ENCODE measurements at places on chromosomes 3 and 15. TPM values are rescaled to one million over a fixed set of nuclear protein-coding genes. Genes with fewer than 3 reads are reported as not detected.

DNA sequence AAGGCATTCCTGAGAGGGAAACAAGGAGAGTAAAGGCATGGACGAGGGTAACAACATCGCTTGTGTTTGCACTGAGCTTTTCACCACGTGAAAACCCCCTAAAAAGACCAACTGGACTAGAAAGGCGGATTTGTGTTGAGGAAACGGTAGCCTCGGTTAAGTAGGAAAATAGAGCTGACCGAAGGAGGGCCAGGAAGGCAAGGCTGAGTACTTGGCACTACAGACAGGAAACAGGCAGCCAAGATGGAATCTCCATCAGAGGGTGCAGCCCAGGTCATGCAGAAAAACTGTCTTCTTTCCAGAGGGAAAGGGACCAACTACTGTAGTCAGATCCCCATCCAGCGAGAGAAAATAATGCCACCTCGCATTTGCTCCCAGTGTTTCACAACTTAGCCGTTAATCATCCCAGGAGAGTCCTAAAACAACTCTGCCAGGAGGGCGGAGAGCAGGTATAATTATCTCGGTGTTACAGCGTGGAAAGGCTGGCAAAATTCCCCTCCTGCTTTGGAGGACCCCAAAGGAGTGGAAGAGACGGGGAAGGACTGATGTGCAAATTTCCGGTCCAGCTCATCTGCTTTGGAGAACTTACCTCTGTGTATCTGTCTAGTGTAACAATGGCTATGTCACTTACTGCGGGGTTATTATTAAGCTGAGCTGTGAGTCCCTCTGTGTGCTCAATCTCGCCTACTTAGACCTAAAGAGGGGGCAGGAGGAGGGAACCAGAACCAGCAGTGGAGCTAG lies 77.2 kb downstream of the MYO1E start:
- ATAC-seq, result no peak

The MORC1 gene
- 0.13 TPM for total RNA-seq

DNA sequence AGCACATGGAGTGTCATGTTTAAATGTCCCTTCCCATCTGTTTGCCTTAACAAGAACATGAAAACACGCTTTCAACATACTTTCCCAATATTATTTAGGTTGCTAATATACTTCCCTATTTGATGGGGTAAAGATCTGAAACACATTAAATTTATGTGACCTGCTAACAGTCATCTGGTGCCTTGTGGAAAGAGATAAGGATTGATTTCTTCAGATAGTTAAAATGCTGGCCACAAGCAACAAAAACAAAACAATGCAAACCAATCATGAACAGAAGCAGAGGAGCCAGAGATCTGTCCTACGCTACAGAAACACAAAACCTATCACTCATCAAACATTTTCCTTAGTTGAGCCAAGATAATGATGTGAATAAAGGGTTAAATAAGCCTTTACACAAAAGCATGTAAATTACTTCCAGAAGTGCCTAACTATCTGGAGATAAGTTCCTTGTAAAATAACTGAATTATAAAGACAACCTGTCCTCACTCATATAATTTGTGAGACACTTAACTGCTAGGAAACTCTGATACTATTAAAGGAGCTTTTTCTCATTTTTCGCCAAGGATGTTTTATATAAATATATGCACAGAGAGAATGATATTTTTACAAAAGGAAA lies 109.9 kb downstream of the NSUN3 start:
- ATAC-seq, result no peak

GRCh38 chr3:90015688-90016356 lies 908.4 kb downstream of the EPHA3 start:
- peak; percentile 63 for ATAC-seq

- no peak for ATAC-seq
Observed at GRCh38 chr15:94287794-94288246, 56.5 kb downstream of the MCTP2 start.

- peak; percentile 27 for ATAC-seq
Observed at GRCh38 chr3:150538324-150539208, 7.7 kb downstream of the SERP1 start.

The LMAN1L gene
- 1.2 TPM for total RNA-seq

DNA sequence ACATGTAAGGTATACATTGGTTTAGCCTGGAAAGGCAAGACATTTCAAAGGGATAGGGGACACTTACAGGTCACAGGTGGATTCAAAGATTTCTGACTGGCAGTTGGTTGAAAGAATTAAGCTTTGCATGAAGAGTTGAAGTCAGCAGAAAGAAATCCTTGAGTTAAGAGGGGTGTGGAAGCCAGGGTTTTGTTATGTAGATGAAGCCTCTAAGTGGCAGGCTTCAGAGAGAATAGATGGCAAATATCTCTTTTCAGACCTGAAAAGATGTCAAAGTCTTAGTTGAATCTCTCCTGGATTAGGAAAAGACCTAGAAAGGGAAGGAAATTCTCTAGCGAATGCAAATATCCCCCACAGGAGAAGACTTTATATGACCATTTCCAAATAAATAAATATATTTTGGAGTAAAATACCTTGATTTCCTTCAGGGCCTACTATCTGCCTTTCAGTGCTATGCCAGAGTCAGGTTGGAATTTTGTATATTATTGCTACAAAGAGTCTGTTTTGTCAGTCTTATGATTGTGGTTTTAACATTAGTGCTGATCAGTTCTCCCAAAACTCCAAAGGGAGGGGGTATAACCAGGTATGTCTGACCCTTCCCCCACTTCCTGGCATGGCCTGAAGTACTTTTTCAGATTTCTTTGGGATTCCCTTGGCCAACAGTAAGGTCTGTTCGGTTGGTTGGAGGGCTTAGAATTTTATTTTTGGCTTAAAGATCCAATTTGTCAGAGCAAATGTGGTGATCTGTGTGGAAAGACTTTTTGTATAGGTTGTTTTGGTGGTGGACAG lies 286.4 kb downstream of the LRTM1 start:
- ATAC-seq, result no peak

DNA sequence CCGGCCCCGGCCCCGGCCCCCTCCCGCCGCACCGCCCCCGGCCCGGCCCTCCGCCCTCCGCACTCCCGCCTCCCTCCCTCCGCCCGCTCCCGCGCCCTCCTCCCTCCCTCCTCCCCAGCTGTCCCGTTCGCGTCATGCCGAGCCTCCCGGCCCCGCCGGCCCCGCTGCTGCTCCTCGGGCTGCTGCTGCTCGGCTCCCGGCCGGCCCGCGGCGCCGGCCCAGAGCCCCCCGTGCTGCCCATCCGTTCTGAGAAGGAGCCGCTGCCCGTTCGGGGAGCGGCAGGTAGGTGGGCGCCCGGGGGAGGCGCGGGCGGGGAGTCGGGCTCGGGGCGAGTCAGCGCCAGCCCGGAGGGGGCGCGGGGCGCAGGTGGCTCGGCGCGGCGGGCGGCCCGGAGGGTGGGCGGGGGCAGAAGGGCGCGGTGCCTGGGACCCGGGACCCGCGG lies 352 bp downstream of the CHRD start:
- peak; percentile 71 for ATAC-seq

DNA sequence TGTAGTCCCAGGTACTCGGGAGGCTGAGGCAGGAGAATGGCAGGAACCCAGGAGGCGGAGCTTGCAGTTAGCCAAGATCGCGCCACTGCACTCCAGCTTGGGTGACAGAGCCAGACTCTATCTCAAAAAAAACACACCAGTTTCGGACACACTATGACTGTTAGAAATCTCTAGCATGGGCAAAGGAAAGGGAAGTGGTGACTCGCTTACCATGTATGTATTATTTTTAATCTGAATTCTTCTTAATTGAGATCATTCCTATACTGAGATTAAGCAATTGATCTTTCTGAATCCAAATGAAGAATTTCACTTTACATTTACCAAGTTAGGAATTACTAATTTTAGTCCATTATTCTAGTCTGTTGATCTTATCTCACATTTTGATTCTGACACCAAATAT lies 459.2 kb upstream of the ALCAM start:
- no peak for ATAC-seq

The ALG3 gene
- 39.8 TPM for total RNA-seq

DNA sequence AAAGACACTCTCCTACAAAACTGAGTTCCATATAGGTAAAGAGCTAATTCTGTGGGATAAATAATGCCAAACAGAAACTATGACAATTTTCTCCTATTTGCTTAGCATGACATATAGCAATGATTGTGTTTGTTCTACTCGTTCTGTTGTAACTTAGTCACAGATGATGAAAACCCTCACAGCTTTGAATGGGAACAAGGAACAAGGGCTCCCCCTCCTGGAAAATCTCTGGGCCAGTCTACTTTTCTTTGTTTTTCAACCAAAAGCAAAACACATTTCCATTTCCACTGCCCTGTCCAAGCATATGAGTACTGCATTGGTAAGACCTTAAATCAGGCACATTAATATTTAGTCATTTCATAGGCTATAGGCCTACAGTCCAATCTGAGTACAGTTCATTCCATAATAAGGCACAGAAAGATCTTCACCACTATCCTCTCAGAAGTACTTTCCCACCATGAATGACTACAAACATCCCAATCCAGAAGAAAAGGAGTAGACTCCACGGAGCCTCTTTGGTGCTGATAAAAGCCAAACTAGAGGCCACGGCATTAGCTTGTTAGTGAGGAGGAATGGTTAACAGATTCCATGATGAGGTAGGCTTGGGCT lies 67.1 kb downstream of the ATP8B4 start:
- ATAC-seq, result no peak

The MYZAP gene
- 0.59 TPM for total RNA-seq

DNA sequence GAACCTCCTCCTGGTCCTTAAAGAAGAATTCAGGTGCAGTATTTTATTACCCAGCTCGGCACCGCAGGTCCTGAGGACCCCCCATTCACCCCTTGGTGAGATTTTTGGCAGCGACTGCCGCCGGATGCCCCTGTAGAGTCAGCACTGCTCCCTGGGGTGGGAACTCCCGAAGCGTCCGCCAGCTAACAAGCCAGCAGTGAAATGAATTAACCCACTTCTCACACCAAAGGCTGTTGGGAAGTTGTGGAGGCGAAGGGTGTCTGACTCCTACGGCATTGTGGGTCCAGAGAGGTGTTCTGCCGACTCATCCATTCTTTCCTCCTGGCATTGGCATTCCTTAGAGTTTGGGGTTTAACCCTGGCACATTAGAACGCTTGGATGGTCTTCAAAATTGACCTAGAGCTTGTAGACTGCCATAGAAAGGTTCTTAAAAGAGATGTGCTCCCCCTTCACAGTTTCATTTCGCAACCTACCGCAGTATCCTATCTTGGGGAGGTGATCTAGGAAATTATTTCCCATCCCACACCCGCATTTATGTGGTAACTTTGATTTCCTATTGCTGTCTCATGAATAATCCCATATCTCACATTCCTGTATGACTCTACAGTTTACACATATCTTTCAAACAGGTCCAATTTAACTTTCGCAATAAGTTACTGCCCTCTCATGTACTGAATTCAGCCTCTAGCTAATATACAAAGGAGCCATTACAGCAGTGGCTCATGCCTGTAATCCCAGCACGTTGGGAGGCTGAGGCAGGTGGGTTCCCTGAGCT lies 879 bp upstream of the EIF5A2 start:
- no peak for ATAC-seq

DNA sequence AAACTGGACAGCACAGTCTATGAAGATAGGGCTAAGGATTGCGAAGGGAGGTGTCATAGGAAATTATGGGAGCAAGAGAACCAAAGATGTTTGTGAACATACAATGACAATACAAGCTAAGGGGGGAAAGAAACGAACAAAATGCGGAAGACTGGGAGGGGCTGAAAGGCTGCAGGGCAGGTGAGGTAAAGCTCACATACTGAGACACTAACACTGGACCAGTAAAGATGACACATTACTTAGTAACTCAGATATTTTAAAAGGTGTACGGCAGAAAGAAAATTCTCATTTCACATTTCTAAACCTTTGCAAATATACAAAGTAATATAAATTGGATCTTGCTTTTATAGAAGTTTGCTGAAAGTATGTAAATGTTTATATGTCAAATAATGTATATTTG lies 10.1 kb downstream of the CLDND1 start:
- no peak for ATAC-seq

DNA sequence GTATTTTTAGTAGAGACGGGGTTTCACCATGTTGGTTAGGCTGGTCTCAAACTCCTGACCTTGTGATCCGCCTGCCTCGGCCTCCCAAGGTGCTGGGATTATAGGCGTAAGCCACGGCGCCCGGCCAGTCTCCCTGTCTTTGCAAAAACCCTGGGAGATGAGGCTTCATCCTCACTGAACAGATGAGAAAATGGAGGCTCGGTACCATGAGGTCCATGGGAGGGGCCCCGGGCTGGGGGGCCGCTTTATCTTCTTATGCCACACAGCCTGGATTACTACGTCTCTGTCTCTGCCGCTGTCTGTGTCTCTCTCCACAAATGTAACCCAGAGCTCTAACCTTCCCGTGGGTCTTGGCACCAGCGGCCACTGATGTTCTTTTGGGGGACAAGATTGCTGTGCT lies 39.1 kb downstream of the ABTB1 start:
- no peak for ATAC-seq

The HTR3E gene
- total RNA-seq, result 0.13 TPM

The ABCC5 gene
- total RNA-seq, result 40.5 TPM

DNA sequence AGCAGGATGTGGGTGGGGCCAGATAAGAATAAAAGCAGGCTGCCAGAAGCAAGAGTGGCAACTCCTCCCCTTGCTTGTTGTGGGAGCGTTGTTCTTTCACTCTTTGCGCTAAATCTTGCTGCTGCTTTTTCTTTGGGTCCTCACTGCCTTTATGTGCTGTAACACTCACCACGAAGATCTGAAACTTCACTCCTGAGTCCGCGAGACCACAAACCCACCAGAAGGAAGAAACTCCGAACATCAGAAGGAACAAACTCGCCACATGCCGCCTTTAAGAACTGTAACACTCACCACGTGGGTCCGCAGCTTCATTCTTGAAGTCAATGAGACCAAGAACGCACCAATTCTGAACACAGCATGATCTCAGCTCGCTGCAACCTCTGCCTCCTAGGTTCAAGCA lies 72.9 kb downstream of the IL12A start:
- no peak for ATAC-seq

The GPR149 gene
- total RNA-seq, result not detected

The RASL12 gene
- total RNA-seq, result not detected

DNA sequence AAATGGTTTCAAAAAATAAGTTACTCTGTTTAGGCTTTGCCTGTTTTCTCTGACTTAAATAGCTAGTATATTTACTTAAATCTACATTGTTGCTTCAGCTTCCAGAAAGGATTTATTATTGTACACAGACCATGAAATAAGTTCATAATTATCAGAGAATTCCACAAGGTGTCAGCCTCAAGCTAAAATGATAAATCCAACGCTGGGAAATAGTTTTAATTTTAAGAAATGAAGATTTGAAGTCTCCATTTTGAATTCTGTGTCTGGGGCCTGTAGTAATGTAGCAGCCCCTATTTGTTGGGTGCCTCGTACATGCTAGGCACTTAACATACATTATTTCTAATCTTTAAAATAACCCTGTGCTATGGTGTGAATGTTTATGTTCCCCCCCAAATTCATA lies 92.6 kb upstream of the KCNMB2 start:
- no peak for ATAC-seq

- no peak for ATAC-seq
Observed at GRCh38 chr15:45023659-45024225, 747 bp downstream of the SORD start.

GRCh38 chr3:19103510-19103909 lies 44.8 kb upstream of the KCNH8 start:
- ATAC-seq, result no peak

The GTF2A2 gene
- total RNA-seq, result 111 TPM

The DNASE1L3 gene
- total RNA-seq, result not detected

GRCh38 chr3:141556034-141556433 lies 69.2 kb downstream of the RASA2 start:
- no peak for ATAC-seq
